ENCODE measurements at places on chromosomes 4 and X.

GRCh38 chr4:12562021-12562420 is 922.1 kb downstream of the RAB28 start:
- no peaks in the 10 kb centered on the region for H3K27me3 ChIP-seq
- H3K27ac ChIP-seq, result no peak overlapping the region
- no peaks in the 10 kb centered on the region for H3K36me3 ChIP-seq
- DNase-seq, result no peak
- no peaks in the 10 kb centered on the region for H3K4me1 ChIP-seq
- no peak overlapping the region for H3K4me3 ChIP-seq

DNA sequence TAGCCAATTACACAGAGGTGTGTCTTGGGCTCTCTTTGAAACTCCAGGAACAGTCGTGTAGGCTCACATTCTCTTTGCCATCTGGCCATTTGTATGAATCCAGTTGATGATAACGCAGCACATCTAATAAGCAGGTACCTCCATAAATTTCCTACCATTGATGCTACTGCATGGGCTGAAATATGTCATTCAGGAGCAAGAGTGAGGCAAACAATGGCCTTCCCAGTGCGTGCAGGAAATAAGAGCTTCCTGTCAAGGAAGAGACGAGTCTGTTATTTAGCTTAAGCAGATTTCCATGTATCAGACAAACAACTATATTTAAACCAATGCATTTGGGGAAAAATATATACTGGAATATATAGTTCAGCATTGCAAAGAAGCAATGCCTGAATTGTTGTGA is 102.1 kb upstream of the MXRA5 start:
- no peak overlapping the region for H3K4me3 ChIP-seq
- no peak overlapping the region for H3K27ac ChIP-seq
- H3K36me3 ChIP-seq, result no peaks in the 10 kb centered on the region
- no peaks in the 10 kb centered on the region for H3K27me3 ChIP-seq
- no peak for DNase-seq
- H3K4me1 ChIP-seq, result no peaks in the 10 kb centered on the region

GRCh38 chrX:115616943-115617563 is 56.1 kb downstream of the PLS3 start:
- H3K4me1 ChIP-seq, result peaks cover 2% of the 10 kb centered on the region
- DNase-seq, result no peak
- no peak overlapping the region for H3K27ac ChIP-seq
- H3K27me3 ChIP-seq, result peaks cover 9% of the 10 kb centered on the region
- H3K4me3 ChIP-seq, result no peak overlapping the region

DNA sequence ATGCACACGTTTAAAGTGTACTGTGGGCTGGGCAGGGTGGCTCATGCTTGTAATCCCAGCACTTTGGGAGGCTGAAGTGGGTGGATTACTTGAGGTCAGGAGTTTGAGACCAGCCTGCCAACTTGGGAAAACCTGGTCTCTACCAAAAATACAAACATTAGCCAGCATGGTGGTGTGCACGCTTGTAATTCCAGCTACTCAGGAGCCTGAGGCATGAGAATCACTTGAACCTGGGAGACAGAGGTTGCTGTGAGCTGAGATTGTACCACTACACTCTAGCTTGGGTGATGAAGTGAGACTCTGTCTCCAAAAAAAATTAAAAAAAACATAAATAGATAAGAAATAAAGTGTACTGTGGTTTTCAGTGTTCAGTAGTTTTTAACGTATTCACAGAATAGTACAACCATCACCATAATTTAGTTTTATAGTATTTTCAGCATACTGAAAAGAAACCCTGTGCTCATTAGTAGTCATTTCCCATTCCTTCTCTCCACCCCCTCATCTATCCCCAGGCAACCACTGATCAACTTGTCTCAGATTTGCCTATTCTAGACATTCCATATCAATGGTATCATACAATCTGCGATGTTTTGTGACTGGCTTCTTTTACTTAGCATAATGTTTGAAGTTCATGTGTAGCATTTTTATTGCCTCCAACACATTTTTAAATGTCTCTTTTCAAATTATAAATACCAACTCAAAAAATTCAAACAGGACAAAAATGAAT is 19.1 kb downstream of the SLAIN2 start:
- H3K27me3 ChIP-seq, result no peaks in the 10 kb centered on the region
- H3K27ac ChIP-seq, result no peak overlapping the region
- H3K36me3 ChIP-seq, result no peaks in the 10 kb centered on the region
- H3K4me1 ChIP-seq, result no peaks in the 10 kb centered on the region
- DNase-seq, result no peak

DNA sequence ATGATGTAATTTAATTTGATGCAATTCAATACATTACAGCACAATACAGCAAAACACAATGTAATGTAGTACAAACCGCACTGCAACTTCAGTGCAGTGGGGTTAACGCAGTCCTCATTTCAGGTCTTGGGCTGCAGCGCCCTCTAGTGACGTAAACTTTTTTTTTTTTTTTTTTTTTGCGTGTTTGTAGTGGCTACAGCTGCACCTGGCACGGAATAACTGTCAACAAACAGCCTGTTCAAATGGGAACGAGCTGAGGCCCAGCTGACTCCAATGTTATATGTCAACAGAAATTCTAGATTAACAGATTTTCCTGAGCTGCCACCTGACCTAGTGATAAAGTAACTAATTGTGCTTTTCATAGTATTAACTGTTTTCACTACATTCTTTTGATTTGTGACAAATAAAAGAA is 33.5 kb upstream of the RASSF6 start:
- H3K27ac ChIP-seq, result no peak overlapping the region
- H3K27me3 ChIP-seq, result no peaks in the 10 kb centered on the region
- no peak overlapping the region for H3K4me3 ChIP-seq
- H3K4me1 ChIP-seq, result no peaks in the 10 kb centered on the region

DNA sequence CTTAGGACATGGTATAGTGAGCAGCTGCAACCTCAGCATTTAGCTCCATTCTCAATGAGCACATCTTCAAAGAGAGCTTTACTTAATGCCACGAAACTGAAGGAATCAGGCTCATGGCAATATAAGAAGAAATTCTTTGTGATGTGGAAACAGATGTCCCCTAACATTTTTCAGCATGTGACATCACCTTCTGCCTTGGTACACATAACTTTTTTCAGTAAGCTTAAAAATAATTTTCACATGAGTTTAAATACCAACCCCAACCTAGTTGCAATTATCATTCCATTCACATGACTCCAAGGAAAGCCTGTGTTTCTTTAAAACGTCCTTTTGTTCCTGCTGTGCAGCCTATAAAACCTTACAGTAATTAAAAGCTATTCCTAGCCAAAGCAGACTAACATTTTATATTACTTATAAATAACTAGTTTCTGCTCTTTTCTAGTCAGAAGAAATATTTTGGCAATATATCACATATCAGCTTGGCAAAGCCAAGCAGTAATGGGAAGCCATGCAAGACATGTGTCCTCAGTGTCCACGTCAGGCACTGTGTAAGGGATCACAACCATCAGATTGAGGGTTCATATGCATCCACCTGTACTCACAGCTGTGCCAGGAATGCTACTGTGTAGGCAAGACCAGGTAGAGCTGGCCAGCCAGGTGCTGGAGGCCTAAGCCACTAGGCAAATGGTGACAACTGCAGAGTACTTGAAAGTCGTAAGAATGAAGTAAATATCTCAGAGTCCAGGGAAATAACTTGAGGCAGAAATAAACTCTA is 466.6 kb downstream of the INPP4B start:
- DNase-seq, result no peak
- no peaks in the 10 kb centered on the region for H3K27me3 ChIP-seq
- no peak overlapping the region for H3K4me3 ChIP-seq
- H3K36me3 ChIP-seq, result no peaks in the 10 kb centered on the region
- no peak overlapping the region for H3K27ac ChIP-seq
- peaks cover 16% of the 10 kb centered on the region for H3K4me1 ChIP-seq

GRCh38 chr4:20217951-20218350 is 33.8 kb upstream of the SLIT2 start:
- DNase-seq, result no peak
- no peaks in the 10 kb centered on the region for H3K27me3 ChIP-seq
- H3K4me3 ChIP-seq, result no peak overlapping the region
- no peaks in the 10 kb centered on the region for H3K4me1 ChIP-seq
- no peak overlapping the region for H3K27ac ChIP-seq

Measured in neuronal stem cell (in vitro differentiated cells).